SK-MEL-5 (cell line): ENCODE measurements at places on chromosomes 2 and 18. TPM values are rescaled to one million over a fixed set of nuclear protein-coding genes. Genes with fewer than 3 reads are reported as not detected.
A peak's percentile ranks its signal among the peaks of the same experiment; 100 is the strongest.

DNA sequence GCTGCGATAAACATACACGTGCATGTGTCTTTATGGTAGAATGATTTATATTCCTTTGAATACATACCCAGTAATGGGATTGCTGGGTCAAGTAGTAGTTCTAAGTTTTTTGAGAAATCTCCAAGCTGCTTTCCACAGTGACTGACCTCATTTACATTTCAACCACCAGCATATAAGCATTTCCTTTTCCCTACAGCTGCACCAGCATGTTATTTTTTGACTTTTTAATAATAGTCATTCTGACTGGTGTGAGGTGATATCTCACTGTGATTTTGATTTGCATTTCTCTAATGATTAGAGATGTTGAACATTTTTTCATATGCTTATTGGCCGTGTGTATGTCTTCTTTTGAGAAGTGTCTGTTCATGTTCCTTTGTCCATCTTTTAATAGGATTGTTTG, 22.8 kb downstream of the GALNT1 start:
- no peak for DNase-seq

GRCh38 chr2:159715451-159715850, 3.1 kb downstream of the MARCHF7 start:
- DNase-seq = no peak

- DNase-seq = peak; percentile 1
These were observed 792.2 kb downstream of the EPHA4 start for GRCh38 chr2:220779931-220780330.

DNA sequence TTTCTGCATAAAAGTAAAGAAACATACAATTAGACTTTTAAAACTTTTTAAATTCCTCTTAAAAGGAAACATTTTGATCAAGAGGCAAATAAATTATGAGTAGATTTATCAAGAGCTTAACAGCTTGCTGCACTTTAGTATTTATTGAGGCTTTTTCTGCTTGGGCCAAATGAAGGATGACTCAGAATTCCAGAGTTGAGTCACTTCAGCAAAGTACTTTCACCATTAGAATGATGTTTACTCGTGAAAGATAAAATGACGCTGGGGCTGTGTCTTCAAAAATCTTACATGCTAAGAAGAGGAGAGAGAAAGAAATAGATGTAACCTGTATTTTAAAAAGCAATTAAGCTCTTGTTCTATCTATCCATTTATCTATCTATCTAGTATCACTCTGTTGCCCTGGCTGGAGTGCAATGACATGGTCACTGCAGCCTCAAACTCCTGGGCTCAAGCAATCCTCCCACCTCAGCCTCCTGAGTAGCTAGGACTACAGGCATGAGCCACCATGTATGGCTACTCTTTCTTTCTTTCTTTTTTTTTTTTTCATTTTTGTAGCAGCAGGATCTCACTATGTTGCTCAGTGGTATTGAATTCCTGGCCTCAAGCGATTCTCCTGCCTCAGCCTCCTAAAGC, 75.3 kb upstream of the RIOK3 start:
- DNase-seq = no peak

DNA sequence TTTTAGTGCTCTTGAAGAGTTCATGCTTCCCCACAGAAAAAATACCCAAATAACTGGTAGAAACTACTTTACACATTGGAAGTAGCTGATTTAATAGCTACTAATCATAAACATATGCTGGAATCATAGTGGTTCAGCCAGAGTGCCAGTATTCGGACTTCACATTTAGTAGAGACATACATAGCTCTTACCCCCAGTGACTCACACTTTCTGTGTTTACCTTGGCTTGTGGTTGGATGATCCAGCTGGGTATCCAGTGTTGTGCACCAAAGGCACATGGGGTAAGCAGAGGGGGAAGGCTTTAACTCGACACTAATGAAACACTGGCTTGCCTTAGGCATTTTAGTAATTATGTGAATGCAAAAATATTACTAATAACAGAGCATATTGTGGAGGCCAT, 18.1 kb downstream of the ARHGAP28 start:
- DNase-seq = no peak

- no peak for DNase-seq
These were observed 228.9 kb downstream of the ADCYAP1 start for GRCh38 chr18:1133541-1133940.

DNA sequence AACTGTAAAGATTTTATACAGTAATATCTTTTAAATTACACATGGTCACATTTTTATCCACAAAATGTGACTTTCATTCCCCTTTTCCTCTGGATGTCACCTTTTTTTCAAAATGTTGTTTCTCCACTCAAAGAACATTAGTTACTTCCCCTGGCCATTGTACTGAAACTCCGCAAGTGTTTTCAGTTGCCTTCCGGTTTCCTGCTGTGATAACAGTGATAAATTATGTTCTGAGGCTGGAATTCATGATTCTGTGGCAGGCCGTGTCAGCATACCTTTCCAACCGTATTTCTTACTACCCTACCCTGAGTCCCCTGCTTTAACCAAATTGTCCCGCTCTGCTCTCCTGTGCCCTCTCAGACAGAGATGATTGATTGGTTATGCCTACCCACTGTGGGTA, 53.5 kb downstream of the MGAT5 start:
- DNase-seq = no peak

- peak; percentile 57 for DNase-seq
These were observed 2.3 kb downstream of the CPS1 start for GRCh38 chr2:210558708-210559107.

GRCh38 chr18:80188643-80189530, 58.4 kb downstream of the PARD6G start:
- no peak for DNase-seq

DNA sequence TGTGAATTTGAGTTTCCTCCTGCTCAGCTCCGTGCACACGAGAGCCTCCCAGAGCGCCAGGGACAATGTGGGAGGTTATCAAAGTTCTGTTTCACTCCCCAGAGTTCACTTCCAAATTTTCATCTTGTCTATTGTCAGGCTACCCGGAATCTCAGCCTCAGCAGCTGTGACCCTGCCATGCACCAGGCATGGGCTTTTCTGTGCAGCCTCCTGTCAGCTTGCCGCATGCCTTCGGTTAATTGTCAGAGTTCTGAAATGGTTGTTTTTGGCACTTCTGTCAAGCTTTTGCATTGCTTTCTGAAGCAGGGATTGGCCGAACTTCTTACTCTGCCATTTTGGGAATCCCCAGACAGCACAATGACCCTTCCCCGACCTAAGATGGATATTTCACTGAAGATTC, 60.4 kb downstream of the SH3YL1 start:
- no peak for DNase-seq

DNA sequence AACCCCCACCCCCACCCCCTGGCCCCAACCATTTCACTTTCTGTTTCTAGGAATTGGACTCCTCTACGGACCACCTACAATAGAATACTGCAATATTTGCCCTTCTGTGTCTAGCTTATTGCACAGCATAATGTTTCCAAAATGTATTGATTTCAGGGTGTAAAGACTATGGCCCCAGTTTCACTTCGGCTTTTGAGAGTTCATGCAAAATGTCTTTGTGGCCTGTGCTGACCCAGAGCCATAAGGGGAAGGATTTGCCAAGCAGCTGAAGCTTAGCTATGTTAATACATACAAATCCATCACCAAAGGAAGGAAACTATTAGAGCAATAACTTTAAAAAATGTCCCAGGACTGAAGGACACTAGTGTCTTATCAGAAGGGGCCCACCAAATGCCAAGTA, 11.2 kb upstream of the ATP9B start:
- no peak for DNase-seq

DNA sequence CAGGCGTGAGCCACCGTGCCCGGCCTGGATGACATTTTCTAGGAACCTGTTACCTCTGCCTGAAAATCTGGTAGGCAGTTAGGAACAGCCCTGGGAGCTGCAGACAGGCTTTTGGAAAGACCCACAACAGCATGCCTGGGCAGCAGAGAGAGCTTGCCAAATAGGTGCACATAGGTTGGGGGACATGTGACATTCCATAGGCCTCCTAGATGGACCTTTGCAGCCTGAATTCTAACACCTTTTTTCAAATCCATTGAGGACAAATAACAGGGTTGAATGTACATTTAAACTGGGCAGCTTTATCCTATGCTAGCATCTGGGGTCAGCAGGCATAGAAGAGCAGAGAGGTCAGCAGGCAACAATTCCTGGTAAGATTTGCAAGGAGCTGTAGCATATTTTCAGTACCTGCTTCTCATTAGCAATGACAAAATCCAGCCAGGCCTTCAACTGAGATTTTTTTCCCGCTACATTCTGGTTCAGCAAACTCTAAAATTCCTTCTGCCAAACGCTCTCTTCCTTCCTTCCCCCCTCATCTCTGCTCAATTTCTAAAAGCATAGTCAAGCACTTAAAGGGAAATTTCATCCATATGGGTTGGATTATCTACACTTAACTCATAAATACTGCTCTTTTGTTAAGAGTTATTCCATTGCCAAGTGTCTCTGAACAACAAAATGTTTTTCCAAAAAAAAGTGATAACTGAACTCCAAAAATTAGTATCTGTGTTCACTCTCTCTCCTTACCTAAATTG, 75.2 kb downstream of the SOWAHC start:
- DNase-seq = no peak

- no peak for DNase-seq
These were observed 38.1 kb downstream of the SLC39A10 start for GRCh38 chr2:195695002-195695631.

DNA sequence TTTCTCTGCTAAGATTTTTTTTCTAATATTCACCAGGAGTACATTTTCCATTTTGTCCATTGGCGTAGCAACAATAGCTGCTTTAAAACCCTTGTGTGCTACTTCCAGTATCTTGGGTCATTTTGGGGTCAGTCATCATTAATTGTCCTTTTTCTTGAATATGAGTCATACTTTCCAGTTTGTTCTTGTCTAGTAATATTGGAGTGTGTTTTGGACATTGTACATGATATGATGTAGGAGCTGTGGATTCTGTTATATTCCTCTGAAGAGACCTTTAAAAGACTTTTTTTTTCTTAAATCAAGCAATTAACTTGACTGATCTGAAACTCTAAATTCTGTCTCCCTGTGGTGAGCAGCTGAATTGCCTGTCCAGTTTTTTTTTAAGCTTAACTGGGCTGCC, 40.8 kb downstream of the AGPS start:
- DNase-seq = no peak

The TUBB8B gene
- total RNA-seq = 0.29 and 0.69 TPM in 2 replicates

The SCN7A gene
- total RNA-seq = not detected in 2 replicates

The C2orf15 gene
- 1.4 TPM in 1 of 2 replicates, not detected in the other for total RNA-seq

The CCDC85A gene
- total RNA-seq = not detected in 2 replicates

The TRIM43 gene
- total RNA-seq = not detected in 2 replicates

The GCKR gene
- total RNA-seq = not detected in 2 replicates

The DSG4 gene
- total RNA-seq = not detected in 2 replicates

The GPD2 gene
- total RNA-seq = 97.5 and 103 TPM in 2 replicates

The TEX44 gene
- total RNA-seq = not detected in 2 replicates

The ASB18 gene
- not detected in 2 replicates for total RNA-seq
